Frontal cortex (tissue), 4 donors: ENCODE measurements at places on chromosomes 1 and 21. TPM values are rescaled to one million over a fixed set of nuclear protein-coding genes. Genes with fewer than 3 reads are reported as not detected.

WDR4 gene
- 10.2 TPM for total RNA-seq

KDF1 gene
- not detected for total RNA-seq

TCP10L gene
- total RNA-seq, result 2.0 TPM

FAM89A gene
- total RNA-seq, result 2.9 TPM

DNA sequence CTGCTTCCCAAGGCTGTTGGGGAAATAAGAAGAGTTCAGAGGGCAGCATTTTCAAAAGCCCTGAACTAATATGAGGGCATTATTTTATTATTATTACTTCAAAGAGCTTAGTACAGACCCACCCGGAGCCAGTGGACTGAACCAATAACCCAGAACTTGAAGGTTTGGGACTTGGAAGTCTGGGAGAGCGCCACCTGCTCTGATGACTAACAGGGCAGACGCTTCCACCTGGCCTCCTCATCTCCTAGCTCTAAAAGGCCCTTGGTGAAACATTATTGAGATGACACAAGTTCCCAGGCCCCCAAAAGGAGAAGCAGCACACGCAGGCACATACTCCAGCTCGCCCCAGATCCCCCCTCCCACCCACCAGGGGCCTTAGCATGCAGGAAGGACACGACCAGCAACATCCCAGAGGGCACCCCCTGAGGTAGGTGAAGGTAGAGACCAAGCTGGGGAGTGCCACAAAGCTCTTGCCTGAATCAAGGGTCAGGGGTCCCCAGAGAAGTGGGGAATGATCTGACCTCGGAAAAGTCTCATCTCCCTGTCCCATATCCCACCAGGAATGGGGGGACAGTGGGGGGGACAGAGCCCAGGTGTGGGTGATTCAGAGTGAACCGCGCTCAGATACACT lies 1.3 kb downstream of the DLGAP3 start:
- DNase-seq, result no peak

- no peak for DNase-seq
Observed at GRCh38 chr1:14915356-14916054, 238.0 kb upstream of the TMEM51 start.

DNA sequence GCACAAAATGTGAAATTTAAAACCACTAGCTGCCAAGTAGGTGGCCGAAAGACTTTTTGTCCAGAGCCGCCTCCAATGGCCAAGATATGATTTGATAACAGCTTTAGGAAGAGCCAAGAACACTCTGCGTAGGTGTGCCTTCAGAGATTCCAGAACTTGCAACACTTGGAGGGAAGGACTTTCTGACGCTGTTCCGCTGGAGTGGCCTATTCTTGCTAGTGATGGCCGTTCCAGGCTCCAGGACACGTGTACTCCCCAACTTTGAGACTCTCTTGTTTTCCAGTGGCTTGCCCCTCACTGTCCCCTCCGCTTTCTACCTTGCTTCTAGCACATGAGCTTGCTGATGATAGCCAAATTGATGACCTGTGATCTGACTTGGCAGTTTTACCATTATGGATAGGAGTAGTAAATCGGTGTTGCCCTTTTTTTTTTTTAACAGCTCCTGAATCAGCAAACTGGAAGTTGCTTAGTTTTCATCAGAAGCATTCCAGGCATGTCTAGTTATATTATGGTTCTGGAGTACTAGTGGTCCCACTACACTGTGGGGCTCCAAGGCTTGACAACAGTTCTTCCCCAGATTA lies 1.0 kb downstream of the PRDX6 start:
- peak; percentile 34 for DNase-seq

GRCh38 chr1:14925336-14926136 lies 228.0 kb upstream of the TMEM51 start:
- DNase-seq, result no peak

DNA sequence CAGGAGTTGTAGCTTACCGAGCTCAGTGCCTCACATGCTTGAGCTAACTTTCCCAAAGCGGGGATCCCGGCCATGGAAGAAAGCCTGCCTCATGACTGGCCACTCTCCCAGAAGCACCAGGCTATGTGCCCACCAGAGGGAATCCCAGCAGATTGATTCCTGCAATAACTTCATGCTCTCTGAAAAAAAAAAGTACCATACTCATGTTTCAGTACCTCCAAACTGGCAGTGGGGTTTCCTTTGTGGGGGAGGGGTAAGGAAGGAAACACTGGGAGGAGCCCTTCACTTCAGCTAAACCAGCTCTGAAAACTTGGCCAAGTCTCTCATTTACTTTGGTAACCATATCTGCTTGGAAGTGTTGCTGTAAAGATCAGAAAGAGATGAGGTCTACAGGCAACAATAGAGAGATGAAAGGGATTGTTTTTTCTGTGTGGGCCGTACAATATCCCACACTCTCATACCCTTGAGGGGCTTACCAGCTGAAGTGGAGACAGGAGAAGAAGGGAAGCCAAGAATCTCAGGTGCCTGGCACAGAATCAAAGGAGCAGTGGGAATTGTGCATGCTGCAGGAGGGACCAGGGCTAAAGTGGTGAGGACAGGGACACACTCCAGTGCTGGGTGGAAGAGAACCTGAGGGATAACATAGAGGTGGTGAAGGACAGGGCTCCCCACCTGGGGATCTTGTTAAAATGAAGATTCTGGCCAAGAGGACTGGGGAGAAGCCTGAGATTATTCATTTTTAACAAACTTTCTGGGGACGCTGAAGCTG lies 42.4 kb upstream of the TACSTD2 start:
- no peak for DNase-seq

DNA sequence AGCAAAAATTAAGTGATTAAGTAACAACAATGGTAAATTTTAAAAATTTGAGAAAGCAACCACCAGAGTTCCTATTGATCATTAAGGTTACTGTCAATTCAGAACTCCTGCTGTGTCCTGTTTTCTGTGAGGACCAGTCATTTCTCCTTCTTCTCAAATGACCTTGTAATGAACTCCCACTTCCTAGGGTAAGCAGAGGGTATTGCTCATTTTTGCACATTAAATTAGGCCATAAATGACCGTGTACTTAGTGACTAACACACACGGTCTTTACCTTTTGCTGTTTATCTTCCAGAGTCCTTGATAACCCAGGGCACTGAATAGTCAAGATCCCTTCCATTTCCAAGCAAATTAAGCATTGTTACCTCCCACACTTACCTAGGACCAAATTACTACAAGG lies 227.5 kb upstream of the LYPLAL1 start:
- DNase-seq, result no peak

- no peak for DNase-seq
Observed at GRCh38 chr1:31897526-31898100, 40.6 kb downstream of the PTP4A2 start.

- peak; percentile 90 for DNase-seq
Observed at GRCh38 chr1:150561254-150561973, 12.2 kb downstream of the ADAMTSL4 start.

- no peak for DNase-seq
Observed at GRCh38 chr1:22089134-22089571, 36.6 kb downstream of the CDC42 start.

DNA sequence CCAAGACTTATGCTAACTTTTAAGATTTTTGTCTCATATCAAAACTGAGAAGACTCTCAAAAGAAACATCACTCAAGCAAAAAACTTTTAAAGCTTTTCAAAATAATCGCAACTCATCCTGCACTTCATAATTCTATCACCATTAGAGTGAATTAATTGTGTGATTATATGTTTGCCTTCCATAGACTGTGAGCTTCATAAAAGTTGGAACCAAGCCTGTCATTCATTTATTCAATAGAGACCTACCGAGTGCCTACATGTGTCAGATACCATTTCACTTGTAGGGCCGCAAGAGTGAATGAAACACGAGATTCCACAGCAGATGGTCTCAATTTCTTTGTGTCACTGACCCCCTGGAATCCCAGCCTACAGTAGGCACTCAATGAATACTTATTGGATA lies 106.4 kb downstream of the RHOU start:
- no peak for DNase-seq
